OCI-LY7 (cell line): ENCODE measurements at places on chromosomes 7 and 10.
A peak's percentile ranks its signal among the peaks of the same experiment; 100 is the strongest.

- DNase-seq = no peak
These were observed 36.2 kb downstream of the HERPUD2 start for GRCh38 chr7:35658606-35659201.

DNA sequence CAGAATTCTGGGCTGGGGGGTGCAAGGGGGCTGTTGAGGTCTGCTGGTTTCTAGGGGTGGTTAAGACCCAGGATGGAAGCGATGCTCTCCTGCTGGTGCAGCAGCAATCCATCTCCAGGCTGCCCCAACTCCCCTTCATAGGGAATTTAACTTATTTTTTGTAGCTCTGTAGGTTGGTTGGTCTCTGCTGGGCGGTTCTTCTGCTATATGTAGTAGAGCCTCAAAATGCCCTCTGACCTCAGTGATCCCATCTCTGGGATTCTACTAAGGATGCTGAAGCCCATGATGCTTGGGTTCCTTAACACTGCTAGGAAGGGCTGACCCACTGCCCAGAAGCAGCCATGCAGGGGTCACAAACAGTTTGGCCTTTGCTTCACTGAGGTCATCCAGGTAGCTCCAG is 49.2 kb downstream of the LRRC20 start:
- no peak for DNase-seq

- DNase-seq = no peak
These were observed 143.3 kb upstream of the LRGUK start for GRCh38 chr7:133983685-133984419.

DNA sequence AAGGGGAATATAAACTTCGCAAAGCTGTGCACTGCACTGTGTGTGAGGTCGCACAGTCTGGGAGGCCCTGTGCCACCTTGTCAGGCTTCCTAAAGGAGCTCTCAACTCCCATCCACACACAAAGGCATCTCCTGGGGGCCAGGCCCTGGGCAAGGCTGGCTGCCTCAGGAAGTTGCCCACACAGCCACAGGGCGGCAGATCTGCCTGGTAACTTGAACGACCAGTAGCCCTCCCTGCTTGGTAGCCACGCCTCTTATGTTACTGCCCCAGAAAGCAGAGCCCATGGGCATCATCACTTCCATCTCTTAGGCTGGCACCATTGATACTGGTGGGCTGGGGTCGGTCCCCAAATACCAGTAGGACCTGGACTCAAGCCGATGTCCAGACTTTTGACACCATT is 82.8 kb downstream of the HECW1 start:
- no peak for DNase-seq

- DNase-seq = no peak
These were observed 97.9 kb upstream of the YAE1 start for GRCh38 chr7:39468261-39468660.

GRCh38 chr7:111199643-111200042 is 108.7 kb downstream of the LRRN3 start:
- DNase-seq = no peak

GRCh38 chr7:101885597-101885955 is 68.2 kb downstream of the CUX1 start:
- DNase-seq = no peak

DNA sequence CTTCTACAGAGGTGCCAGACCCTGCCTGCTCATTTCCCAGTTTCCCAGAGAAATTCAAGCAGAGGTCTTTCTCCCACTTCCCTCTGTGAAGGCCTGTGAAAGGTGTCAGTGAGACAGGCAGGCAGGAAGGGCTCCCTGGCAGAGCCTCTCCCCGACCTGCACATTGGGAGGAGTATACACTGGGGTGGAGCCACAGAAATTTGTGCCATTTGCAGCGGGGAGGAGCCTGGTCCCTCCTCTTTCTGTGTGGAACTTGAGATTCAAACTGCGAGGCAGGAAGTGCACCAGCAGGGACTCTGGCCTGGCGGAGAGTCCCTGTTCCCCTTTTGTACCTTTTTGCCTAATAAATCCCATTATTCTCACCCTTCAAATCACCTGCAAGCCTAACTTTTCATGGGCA is 54.6 kb upstream of the OPN4 start:
- DNase-seq = peak; percentile 18

DNA sequence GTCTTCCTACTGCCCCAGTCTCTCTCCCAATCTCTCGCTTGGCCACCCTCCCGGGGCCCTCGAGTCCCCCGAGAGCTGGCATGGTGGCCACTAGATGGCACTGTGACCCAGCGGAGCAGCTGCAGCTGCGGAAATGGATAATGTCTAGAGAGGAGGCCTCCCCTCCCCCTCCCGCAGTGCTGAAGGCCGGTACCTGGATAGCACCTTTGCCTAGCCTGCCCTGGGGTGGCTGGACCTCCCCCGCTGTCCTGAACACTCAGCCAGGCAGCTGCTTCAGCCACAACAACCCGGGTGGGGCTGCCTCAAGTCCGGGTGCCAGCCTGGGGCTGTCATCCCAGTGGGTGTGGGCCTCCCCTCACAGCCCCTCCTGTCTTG is 65.2 kb downstream of the GOLGA7B start:
- DNase-seq = peak; percentile 80

DNA sequence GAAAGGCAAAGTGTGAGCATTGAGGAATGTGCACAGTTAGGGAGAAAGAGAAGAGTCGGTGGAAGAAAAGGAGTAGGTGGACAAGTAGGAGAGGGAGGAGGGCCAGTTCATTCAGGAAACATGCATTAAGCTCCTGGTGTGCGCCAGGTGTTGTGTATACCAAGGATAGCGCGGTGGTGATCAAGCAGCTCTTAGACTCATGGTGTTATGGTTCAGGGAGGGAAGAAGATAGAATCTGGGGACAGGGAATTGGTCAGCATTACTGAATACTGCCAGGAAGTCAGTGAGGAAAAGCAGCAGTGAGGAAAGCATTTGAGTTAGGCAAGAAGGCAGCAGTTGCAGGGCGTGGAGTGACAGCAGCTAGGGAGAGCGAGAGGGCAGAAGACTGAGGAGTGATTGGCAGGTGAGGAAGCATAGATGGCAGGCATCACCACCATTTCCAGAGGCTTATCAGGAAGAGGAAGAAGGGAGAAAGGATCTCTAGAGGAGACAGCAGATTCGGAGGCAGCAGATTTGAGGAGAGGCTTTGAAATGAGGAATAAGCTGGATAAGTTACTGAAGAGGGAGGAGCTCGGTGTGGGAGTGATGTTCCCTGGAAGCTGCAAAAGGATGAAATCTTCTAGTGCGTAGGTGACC is 265.6 kb downstream of the GFRA1 start:
- DNase-seq = no peak

GRCh38 chr7:155451840-155452239 is 6.1 kb upstream of the EN2 start:
- DNase-seq = no peak

GRCh38 chr10:36533861-36534260 is 591.5 kb upstream of the ANKRD30A start:
- no peak for DNase-seq

- no peak for DNase-seq
These were observed 225.7 kb downstream of the RPS24 start for GRCh38 chr10:78259391-78259790.

DNA sequence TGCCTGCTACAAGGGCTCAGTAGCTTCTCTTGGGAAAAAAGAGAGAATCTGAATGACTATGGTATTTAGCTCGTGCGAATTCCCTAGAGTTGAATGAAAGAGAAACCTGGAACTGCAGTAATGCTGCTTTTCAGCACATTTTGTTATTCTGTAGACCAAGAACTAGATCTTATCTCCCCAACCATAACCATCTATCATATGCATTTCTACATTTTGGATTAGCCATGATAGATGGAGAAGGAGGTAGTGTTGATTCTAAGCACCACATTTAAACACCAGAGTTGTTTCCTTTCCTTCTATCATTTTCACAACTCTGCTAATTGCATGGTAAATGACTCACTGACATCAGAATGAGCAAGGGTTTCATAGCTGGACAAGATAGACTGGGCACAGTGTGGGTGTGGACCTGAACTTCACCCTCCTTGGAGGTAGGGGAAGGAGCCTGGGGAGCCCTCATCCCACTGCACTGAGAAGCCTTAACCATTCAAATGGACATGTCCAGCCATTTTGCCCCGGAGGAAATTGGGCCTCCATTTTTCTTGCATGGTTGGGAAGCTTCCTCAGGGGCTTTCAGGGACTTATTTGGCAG is 55.3 kb upstream of the BMPER start:
- no peak for DNase-seq

GRCh38 chr10:10796061-10796773 is 221.5 kb upstream of the CELF2 start:
- DNase-seq = no peak

GRCh38 chr10:10855151-10855581 is 162.5 kb upstream of the CELF2 start:
- DNase-seq = no peak

GRCh38 chr7:29723599-29723998 is 82.7 kb upstream of the WIPF3 start:
- DNase-seq = no peak

DNA sequence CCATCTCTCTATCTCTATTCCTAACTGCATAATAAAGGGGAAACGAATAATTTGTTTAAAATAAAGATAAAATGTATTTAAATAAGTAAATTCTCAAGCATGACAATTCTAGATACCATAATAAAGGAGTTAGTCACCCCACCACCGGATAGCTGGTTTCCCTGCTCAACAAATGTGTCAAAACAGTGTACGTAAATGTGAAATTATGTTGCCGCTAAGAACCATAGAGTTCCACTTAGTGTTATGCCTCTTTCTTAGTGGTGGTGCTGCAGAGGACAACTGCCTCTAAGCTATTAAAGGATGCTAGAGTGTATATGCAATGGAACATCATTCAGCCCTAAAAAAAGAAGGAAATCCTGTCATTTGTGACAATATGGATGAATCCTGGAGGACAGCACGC is 42.4 kb downstream of the SMKR1 start:
- no peak for DNase-seq

DNA sequence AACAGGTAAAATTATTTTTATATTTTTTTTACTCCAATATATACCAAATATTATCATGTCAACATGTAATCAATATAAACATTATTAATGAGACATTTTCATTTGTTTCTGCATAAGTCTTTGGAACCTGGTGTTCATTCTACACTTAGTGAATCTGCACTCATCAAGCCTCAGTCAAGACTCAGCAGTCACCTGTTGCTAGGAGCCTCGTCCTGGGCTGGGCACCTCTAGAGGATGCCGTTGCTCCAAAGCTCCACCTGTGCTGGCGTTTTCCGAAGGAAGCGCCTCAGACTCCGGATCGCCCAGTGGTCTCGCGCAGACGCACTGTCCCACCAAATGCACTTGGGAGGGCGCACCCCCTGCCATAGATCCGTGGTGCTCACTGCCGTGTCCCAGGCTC is 604.7 kb upstream of the MKI67 start:
- no peak for DNase-seq

- peak; percentile 78 for DNase-seq
These were observed 8.2 kb upstream of the EFCAB10 start for GRCh38 chr7:105589356-105590077.

- DNase-seq = no peak
These were observed 31.9 kb downstream of the SAMD8 start for GRCh38 chr10:75143353-75143752.

- no peak for DNase-seq
These were observed 217.2 kb downstream of the REEP3 start for GRCh38 chr10:63738410-63738809.

DNA sequence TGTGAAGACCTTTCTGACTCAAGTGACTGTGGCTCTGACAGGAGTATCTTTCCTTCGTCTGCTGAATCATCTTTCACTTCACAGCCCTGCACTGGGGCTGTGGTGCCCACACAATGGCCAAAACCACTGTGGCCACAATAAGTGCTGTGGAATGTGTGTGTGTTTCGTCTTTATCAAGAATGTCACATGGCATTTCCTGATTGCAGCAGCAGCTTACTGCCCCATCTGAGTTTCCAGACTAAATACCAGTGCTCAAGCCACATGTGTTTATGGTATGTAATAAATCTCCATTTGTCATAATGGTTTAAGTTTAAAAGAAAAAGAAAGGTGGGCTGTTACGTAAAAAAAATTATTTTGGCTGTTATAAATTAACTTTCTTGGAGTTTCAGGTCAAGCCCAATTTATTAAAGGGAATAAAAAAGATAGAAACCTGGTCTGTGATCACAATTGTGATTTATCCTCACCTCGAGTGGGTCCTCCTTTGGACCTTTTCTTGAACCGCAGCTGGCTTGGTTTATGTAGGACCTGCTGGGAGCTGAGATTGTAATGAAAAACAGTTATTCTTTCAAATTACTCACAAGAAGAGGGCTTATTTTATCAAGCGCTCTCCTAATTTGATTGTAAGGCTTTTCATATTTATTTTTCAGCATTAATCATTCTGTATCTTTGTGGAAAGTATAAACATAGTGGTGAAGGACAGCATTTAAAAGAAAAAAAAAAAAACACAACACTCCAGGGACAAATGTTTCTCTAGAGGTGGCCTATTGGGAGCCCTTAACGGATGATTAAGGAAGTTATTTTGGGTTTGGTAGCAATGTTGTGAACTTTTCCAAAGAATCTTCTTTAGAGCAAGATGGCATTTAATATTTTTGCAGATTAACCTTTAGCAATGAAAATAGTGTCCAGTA is 116.2 kb downstream of the LRMDA start:
- no peak for DNase-seq

- no peak for DNase-seq
These were observed 207.3 kb downstream of the HGF start for GRCh38 chr7:81562581-81562980.

GRCh38 chr7:16649196-16649595 is 3.2 kb downstream of the BZW2 start:
- DNase-seq = no peak

DNA sequence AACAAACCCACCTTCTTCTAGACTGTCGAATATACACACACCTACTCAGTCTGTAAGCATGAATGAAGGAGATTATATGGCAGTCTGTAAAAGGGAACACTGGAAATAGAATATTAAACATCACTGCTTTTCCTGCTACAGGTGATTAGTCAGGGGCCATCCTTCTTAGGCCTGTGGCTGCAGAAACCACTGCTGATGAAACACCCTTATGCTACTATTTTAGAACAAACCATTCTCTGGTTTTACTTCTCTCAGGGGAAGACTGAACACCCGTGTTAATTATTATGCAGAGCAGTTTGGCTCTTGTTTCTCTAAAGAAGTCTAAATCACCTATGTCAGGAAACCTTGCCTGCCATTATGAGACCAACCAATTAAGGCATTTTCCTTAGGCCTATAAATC is 351.1 kb upstream of the KLF6 start:
- DNase-seq = peak; percentile 32

GRCh38 chr10:43278216-43278615 is 11.4 kb upstream of the RASGEF1A start:
- DNase-seq = no peak

DNA sequence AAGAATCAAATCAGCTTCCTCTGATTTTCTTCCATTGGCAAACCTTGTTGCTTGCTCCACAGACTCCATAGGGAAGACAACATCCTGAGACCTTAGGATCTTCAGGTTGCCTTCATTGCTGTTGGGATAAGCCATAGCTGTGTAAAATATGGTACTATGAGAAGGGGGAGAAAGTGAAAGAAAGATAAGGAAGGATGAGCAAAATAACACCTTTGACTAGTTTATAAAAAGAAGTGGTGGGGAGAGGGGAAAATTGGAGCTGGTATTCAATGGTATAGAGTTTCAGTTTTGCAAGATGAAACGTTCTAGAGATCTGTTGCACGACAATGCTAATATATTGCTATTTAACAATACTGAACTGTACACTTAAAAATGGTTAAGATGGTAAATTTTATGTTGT is 180.4 kb upstream of the PHYHIPL start:
- no peak for DNase-seq

GRCh38 chr7:93442478-93443224 is 131.9 kb downstream of the CALCR start:
- DNase-seq = peak; percentile 48

- no peak for DNase-seq
These were observed at the start of gene RBM20 for GRCh38 chr10:110643653-110644597. Gene RBM20 (plus strand): TSS chr10:110644336. CDS start chr10:110644455, 119 bp downstream.
